Dorsolateral prefrontal cortex (tissue), 122 donors: ENCODE measurements at places on chromosomes 2 and 18.

- DNase-seq: no peak
Measured at GRCh38 chr2:192137451-192137850, 57.3 kb downstream of the TMEFF2 start.

DNA sequence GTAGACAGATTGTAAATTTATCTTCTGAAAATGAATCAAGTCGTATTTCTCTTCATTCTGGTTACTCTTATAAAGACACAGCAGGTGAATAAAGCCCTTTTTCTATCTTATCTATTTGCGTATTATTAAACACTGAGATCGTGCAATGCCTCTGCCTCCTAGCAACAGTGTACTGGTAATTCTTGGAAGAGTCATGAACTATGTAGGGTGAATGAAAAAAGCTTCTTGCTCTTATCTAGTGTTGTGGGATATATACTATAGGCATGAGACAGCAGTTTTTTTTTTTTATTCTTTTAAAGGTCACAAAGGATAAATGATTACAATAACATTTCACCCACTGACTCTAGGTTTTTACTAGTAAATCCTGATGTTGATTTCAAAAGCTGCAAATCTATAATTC is 324.2 kb downstream of the PDE11A start:
- DNase-seq: no peak

DNA sequence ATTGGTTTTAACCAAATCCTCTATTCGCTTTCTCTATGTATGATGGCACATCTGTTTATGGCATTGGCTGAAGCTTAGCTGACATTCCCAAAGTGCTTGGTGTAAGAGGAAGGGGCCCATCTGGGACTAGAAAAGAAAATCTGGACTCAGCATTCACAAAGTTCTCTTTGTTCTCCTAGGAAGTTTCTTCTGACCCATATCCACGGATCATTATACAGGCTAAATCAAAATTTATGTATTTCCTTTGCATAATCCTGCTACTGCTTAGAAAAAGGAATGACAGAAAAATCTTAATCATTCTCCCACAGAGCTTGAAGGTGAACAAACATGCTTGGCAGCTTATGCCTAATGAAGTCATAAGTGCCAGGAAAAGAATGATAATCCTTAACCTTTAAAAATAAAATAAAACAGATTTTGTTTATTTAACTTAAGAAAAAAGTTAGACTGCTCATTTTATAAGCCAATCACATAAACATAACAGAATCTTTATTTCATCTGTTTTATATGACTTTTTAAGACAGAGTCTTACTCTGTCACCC is 88.4 kb downstream of the NYAP2 start:
- DNase-seq: no peak

GRCh38 chr2:44956843-44957242 is 15.3 kb downstream of the SIX3 start:
- no peak for DNase-seq

GRCh38 chr2:237170020-237170419 is 84.3 kb downstream of the COPS8 start:
- no peak for DNase-seq
